ENCODE measurements at places on chromosomes 2 and 18.

DNA sequence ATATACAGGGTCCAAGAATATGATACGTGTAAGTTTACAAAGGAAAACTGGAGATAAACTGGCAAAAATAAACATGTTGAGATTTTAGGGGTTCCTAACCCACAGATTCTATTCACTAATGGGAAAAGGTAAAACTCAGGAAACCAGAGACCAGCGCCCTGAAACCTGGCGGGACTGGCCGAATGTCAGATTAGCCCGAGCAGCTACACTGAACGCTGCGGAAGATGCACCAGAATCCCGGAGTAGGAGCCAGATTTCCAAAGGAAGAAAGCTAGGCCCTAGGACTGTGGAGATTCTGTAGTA, 679 bp upstream of the WDR75 start:
- no peak for DNase-seq

DNA sequence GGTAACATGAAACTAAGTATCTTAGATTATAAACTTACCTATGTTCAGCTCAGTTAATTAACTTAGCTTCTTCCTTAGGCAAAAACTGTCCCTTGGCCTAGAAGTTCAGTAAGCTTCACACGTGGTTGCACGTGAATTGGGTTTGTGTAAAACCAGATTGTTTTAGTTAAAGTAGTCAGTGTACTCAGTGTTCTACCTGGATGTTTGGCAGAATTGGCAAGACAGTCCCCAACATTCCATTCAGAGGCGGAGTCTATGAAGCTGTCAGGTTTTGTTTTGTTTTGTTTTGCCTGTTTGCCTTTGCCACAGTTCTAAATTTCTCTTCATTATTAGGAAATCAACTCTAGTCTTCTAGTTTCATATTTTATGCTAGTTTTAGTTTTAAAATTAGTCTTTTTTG, 105.3 kb upstream of the ZEB2 start:
- DNase-seq = no peak

DNA sequence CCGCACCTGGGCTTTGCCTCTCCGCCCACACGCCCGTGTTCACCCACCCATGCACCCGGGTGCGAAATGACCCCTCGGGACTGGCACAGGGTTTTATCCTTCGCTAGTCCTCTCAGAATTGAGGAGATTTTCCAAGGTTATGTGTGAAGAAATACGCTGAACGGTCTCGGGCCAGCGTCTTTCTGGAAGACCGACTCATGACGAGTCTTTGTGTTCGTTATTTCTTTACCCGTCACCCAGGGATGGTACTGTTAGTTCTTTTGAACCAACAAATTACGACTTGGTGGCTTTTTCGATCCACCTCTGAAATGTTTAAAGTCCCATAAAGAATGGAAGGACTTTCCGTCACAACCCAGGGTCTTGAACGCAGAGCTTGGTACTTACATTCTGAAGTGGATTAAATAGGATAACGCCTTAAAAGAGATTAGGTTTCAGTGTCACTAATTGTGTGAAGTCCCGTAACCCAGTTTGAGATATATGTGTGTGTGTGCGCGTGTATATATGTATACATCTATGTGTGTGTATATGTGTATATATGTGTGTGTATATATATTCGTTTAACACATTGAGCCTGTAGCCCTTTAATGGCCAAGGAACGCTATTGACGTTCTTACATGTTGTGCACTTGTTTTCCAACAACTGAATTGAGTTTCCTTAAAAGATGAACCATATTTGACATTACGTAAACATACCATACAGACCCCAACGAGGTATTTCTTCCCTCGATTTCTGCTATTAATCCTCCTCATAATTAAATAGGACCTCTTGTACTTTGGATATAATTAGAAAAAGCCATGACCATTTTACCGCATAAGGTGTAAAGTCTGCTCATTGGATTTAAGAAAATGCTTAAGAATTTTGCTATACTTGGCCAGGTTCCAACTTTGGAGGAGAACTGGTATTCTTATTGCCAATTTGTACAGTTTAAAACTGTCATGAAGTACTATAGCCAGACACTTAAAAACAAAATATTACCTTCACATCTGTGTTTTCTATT, 889 bp downstream of the ZC3H15 start:
- DNase-seq = peak; percentile 62

- DNase-seq = no peak
Observed at GRCh38 chr2:43894743-43895142, 56.0 kb downstream of the ABCG8 start.
